ENCODE measurements at places on chromosomes 1 and 21. TPM values are rescaled to one million over a fixed set of nuclear protein-coding genes. Genes with fewer than 3 reads are reported as not detected.

DNA sequence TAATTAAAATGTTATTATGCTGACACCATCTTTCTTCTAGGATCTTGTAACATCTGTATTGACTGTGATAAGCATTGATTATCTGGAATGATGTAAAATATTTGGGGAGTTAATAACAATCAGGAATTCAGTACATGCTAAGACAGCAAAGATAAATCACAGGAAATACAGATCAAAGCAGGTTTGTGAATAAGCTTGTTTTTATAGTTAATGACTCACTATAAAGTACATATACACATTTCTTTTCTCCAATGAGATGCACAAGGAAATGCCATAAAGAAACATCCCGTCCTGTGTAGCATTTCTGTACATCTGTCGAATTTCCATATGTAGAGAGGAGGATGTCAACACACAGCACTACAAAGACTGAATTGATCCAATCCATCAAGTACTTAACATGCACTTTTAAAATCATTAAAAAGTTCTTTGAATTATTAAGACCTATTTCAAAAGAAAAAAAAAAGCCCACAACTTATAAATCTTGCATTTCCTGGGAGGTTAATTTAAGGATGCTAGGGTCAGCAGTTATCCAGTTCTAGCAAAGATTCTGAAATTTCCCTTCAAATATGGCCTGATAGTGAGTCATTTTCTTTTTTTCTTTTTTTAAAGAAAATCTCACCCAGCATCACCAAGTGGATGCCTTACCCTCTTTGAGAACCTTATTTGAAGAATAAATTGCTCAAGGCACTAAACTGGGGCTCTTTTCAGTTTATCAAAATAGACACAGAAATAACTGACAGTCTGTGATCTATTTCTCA lies 243.2 kb upstream of the NR5A2 start:
- no peak overlapping the region for H3K4me3 ChIP-seq
- no peaks in the 10 kb centered on the region for H3K36me3 ChIP-seq
- H3K27ac ChIP-seq, result no peak overlapping the region
- no peaks in the 10 kb centered on the region for H3K4me1 ChIP-seq
- no peaks in the 10 kb centered on the region for H3K27me3 ChIP-seq

- DNase-seq, result no peak
- peak overlapping the region; percentile 89 for H3K4me3 ChIP-seq
- H3K36me3 ChIP-seq, result no peaks in the 10 kb centered on the region
- no peaks in the 10 kb centered on the region for H3K27me3 ChIP-seq
Observed at GRCh38 chr1:232630894-232631195, 912 bp upstream of the SIPA1L2 start.

DNA sequence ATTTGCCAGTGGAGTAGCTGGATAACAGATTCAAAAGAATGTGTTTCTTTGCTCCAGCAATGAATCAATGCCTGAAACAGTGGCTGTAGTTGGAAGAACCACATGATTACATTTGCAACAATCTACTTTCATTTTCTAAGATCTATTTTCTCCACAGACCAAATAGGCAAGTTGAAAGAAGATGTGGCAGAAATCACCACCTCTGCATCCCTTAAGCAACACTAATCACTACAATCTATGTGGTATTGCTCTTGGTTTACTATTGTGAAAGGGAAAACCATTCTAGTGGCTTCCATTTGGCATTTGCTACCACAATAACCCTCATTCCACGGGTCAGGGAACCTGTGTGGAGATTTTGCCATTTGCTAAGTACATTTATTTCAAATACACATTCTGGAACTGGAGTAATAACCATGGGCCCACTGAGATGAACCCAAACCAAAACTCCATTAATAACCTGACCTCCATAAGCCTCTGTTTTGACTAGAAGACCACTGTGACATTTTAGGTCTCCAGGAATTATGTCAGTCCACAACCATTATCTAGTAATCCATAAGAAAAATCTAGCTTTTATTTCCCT lies 66.3 kb downstream of the C1orf185 start:
- no peaks in the 10 kb centered on the region for H3K36me3 ChIP-seq
- no peaks in the 10 kb centered on the region for H3K27me3 ChIP-seq
- no peak overlapping the region for H3K27ac ChIP-seq

Gene SH3D21
- 17.2 TPM for total RNA-seq

Gene EXTL2
- 10.1 TPM for total RNA-seq

All from vagina (tissue), 2 donors.